ENCODE measurements at places on chromosomes 5 and 9.

- no peak for DNase-seq
Observed at GRCh38 chr9:69308206-69308931, 16.6 kb upstream of the ENTREP1 start.

DNA sequence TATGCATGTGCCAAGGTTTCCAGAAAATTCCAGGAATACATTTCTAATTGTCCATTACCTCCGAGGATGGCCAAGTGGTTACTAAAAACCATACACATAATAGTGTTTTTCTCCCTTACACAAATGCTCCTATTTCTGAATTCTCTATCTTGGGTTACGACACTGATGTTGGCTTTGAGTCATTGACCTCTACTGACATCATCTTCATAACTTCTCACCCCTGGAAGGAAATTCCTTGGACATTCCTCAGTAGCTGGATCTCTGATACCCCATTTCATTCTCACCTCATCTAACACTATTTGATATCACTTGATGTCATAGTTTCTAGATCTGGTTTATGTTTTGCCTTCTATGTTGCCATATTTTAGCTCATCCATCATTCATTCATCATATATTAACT is 287.2 kb downstream of the CTNND2 start:
- no peak for DNase-seq

GRCh38 chr5:72145348-72145747 is 38.1 kb downstream of the MAP1B start:
- DNase-seq, result no peak

DNA sequence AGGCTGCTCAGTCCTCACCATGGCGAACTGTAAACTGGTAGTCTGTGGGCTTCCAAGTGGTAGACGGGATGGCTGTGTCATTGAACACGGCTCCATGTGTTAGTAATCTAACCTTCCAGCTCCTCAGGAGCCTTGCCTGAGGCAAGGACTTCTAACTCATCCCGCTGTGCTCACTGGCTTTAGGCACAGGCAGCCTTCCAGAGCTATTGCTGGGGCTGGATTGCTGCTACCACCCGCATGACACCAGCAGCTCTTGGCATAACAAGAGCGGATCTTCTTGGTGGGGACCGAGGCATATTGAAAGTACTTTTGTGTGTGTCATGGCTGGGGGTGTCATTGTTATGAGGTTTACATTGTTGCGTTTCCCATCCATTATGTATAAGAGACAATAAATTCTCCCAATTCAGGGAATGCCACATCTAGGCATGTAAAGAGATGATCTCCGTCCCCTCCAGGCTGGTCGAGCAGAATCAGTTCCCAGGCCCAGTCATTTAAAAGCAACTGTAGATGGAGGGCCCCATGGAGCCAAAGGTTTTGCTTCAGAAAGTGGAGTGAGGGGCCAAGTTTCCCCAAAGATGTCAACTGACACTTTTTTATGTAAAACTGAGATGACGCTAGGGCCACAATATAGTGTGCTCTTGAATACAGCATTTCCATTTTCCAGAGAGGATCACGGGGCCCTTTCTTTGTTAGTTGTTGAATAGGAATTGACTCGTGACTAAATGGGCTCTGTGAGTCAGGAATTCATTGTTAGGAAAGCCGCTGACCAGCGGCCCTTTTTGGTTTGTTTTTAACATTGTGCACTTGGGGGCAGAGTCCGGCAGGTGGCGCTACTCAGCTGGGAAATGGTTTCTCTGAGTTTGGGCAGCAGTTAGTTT is 759.5 kb downstream of the TAF11L14 start:
- DNase-seq, result no peak

GRCh38 chr9:121325387-121325786 is 44.7 kb downstream of the STOM start:
- no peak for DNase-seq

- no peak for DNase-seq
Observed at GRCh38 chr9:108445431-108446071, 410.2 kb downstream of the ACTL7B start.

- no peak for DNase-seq
Observed at GRCh38 chr5:10328323-10328722, 20.6 kb upstream of the CMBL start.

- DNase-seq, result no peak
Observed at GRCh38 chr5:141127305-141127704, 5.7 kb downstream of the PCDHB4 start.

DNA sequence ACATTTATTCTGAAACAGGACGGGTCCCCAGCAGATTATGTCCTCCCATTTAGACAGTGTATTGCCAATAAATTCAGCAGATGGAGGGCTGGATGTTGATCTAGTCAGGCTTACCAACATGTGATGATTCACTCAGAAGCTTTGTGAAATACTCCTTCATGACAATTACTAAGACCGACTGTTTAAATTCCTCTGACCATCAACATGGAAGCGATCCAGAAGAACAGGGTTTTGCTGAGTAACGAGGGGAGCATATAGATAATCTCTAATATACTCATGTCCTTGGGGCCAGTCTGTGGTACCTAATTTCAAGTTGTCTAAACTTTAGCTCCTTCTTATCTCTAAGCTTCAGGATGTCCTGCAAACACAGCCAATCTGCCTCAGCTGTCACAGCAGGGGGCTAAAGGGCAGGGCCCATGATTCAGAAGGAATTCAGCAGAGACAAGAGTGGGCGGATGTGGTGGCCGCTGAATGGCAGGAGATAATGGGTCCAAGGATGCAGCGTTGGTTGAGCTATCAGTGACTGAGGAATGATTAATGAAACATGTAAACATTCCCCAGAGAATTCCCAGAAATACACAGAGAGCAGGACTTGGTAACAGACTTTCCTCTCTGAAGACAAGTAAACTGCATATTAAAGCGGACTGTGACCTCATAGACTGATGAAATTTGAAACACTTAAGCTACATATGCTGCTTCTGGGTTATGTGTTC is 109.4 kb downstream of the ANKRD55 start:
- DNase-seq, result no peak

DNA sequence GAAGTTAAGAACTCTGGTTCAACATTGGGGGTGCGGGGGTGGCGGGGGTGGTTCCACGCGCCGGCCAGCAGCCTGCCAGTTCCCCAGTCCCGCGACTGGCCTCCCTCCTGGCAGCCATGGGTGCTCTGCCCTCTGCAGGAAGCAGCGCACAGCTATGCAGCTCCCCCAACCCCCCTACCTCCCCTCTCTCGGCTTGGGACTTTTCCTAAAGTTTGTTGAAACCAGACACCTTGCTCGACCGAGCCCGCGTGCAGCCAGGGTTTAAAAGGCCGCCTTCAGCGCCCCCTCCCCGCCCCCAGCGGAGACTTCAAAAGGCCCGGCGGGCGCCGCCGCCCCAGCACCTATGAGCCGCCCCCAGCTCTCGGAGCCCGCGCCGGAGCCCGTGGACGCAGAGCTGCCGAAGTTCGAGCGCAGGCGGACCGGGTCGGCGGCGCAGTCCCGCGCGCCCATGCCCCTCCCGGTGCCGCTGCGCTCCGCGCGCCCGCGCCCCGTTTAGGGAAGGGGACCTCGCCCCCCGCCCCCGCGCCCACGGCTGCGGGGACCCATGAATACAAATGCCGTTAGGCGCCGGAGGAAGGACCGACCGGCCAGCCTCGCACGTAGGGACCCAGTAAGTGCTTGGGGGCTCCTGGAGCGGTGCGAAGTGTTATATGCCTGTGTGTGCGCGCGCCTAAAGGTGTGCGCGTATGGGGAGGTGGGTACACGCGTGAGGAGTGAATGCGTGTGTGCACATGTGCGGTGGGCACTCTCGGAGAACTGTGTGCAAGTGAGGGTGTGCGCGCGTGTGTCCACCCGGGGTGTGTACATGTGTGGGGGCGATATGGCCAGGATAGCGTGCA is 1.4 kb upstream of the COL27A1 start:
- no peak for DNase-seq

GRCh38 chr9:7333719-7334118 is 465.9 kb downstream of the DMAC1 start:
- no peak for DNase-seq

- no peak for DNase-seq
Observed at GRCh38 chr9:117359910-117360309, 54.9 kb downstream of the ASTN2 start.

- DNase-seq, result no peak
Observed at GRCh38 chr9:31799953-31800609, 584.4 kb upstream of the ACO1 start.

DNA sequence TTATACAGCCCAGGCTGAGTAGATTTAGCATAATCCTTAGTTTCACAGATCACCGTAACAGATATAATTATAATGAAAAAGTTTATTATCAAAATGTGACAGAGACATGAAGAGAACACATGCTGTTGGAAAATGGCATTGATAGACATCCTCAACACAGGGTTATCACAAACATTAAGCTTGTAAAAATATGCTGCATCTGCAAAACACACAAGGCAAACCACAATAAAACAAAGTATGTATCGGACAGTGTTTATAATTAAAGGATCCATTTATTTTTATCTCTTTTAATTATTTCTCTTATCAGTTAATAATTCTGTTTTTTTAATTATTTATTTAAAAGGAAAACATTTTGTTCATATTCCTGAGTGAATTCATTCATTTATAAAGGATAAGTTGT is 829.9 kb upstream of the CDH9 start:
- DNase-seq, result no peak

DNA sequence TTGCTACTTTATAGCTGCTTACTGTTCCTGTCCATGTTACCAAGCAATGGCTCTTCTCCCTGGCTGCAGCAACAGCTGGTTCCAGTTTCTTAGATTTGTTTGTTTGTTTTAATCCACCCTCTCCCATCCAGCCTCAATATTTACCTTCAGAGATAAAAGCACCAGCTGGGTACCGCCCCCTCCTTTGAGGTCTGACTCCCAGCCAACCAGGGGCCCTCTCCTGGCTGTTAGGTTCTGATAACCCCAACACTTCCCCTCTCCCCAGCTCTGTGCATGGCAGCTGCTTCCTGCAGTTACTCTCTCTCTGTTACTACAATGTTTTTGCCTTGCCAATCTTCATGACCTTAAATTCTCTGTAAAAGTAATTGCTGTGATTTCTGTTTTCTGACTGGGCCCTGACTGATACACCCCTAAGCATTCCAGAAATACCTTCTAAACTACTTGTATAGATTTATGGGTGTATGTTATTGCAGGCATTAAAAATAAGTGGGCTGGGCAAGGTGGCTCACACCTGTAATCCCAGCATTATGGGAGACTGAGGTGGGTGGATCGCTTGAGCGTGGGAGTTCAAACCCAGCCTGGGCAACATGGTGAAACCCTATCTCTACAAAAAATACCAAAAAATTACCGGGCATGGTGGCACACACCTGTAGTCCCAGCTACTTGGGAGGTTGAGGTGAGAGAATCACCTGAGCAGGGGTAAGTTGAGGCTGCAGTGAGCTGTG is 2.6 kb upstream of the GCNT1 start:
- peak; percentile 21 for DNase-seq

DNA sequence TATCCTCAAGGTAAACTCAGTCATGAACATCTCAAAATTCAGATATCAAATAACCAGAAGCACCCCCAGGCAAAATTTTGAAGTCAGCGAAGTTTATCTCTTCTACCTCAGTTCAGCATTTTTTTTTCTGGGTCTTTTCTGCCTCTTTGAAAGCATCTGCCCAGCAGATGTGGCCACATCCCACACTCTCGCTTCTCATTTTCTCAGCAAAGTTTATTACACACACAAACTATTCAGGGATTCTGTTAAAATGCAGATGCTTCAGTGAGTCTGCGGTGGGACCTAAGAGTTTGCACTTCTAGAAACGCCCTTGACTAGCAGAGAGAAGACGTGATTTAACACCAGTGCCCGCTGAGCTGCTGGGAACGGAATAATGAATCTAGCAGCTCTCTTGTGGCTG is 19.3 kb downstream of the RASEF start:
- no peak for DNase-seq

DNA sequence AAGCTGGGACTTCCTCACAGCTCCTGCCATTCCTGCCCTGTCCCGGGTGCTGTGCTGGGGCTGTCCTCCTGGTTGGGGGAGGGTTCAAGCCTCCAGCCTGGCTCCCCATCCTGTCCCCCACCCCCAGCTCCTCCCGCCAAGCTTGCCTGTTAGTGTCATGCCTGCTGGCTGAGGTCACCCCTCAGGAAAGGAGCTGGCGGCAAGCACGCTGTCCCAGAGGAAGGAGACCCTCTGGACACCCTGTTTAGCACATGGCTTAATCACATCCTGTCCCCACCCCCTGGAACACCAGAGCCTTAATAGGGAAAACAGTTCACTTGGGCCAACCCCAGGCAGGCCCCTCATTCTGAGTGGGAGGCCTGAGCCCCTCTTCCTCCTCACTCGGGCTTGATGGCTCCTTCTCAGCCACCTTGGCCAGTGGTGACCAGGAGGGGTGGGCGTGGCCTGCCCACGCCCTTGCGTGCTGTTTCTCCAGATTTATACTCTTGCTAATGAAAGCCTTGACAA is 9.2 kb upstream of the PHYHD1 start:
- no peak for DNase-seq

- DNase-seq, result no peak
Observed at GRCh38 chr5:132056610-132057497, 3.6 kb upstream of the IL3 start.

- no peak for DNase-seq
Observed at GRCh38 chr5:161001604-161002003, 149.6 kb upstream of the ATP10B start.

DNA sequence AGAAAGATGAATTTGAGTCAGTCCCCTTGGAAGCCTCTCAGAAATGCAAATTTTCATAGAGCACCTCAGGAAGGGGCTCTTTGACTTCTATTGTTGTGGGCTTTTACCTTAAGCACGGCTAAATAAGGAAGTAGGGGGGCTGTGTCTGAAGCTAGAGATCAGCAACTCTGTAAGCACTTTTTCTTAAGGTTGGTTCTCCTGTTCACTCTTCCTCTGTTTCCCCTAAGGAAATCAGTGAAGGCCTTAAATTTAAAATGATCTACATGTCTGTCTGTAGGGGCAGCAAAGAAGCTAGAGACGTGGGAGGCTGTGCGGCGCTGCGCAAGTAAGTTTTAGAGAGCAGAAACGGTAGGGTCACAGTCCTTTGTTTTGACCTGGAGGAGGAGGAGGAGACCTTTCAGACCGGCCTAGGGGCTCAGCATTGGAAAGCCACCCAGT is 1.2 kb upstream of the CDC14B start:
- no peak for DNase-seq

DNA sequence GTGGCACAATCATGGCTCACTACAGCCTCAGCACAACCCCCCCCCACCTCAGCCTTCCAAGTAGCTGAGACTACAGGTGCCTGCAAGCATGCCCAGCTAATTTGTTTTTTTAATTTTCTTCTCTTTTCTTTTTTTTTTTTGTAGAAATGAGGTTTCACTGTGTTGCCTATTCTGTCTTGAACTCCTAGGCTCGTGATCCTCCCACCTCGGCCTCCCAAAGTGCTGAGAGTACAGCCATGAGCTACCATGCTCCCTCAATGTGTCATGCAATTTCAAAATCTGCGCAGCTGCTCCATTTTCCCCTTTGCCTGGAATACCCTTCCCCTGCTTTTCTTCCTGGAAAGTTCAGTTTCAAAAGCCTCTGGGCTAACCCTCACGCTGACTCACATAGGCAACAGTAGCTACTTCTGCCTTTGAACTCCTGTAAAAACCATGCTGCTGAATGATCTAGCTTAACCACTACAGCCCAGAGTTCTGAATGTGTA is 71.0 kb upstream of the IL7R start:
- no peak for DNase-seq

- no peak for DNase-seq
Observed at GRCh38 chr5:132776131-132776937, 705 bp downstream of the SEPTIN8 start.

- DNase-seq, result no peak
Observed at GRCh38 chr5:107395632-107396350, 274.9 kb downstream of the EFNA5 start.

Data from NCI-H2107 (cell line).